ENCODE measurements at places on chromosomes 7 and 10.

- DNase-seq, result no peak
These were observed 14.1 kb downstream of the ZWINT start for GRCh38 chr10:56346845-56347415.

DNA sequence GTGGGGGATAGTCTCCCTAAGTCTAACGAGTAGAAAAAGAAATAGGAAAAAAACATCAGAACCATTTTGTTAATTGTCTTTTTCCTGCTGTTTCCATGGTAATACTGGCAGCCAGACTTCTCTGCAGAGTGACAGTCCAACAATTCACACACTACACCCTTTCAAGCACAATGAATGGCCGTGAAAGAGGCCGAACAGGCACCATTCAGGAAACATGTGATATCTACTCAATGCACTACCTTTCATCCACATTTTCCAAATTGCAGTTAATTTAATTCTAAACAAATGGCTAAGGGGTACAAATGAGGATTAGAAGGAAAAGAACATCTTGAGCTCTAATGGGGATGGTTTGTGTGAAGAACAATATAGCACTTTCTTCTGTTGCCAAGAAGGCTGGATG, 358.5 kb upstream of the ANKRD30A start:
- DNase-seq, result no peak

GRCh38 chr7:83732305-83732704, 83.4 kb upstream of the SEMA3E start:
- DNase-seq, result no peak

- no peak for DNase-seq
These were observed 25.2 kb downstream of the LIPK start for GRCh38 chr10:88731296-88731695.

- DNase-seq, result no peak
These were observed 52.4 kb upstream of the PFKP start for GRCh38 chr10:3014968-3015367.

- no peak for DNase-seq
These were observed 48.1 kb upstream of the COMTD1 start for GRCh38 chr10:75283671-75284470.

DNA sequence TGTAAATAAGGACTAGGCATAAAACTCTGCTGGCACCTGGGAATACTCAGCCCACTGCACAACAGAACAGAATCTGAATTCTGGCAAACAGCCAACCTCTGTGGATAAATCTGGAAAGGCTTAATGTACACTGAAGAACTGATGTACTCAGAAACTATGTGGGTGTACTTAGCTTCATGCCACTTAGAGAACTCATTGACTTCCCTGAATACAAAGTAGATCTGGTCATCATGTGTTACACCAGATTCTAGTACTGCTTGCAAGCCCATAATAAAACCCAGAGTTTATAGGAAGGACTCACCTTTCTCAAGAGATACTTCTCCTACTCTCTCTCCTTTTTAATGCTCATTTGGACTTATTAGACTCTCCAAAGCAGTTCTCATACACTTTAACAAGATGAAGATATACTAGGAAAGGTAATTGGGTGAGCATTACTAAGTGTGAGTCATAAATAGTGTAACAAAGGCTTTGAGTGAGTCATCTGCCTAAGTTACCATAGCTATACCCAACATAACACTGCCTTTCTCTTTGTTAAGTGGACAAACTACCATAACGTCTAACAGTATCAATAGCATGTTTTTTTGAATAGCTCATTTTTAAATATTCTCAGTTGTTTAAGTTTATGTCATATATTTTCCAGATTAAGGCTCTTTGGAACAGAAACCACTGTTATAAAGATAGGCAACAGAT, 309.1 kb downstream of the MDFIC start:
- no peak for DNase-seq

- no peak for DNase-seq
These were observed 17.3 kb upstream of the SAMD9L start for GRCh38 chr7:93165447-93165846.

- peak; percentile 65 for DNase-seq
These were observed 23.6 kb downstream of the ST8SIA6 start for GRCh38 chr10:17430647-17431355.

GRCh38 chr7:37259319-37259821, 189.3 kb downstream of the ELMO1 start:
- DNase-seq, result no peak

DNA sequence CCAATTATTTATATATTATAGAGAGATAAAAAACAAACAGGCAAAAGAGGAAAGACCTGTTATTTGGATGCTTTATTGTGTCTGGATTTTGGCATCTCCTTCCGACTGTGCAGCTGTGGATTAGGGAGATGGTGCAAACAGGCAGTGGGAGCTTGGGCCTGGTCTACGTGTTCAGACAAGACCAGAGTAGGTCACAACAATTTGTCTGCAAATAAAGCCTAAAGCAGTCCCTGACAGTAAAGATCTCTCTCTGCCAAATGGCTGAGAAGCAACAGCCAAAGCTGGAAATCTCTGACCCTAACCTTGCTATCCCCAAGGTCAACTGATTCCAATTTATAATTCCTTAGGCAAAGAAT, 82.0 kb downstream of the ABLIM1 start:
- no peak for DNase-seq

- no peak for DNase-seq
These were observed 49.2 kb downstream of the SVIL start for GRCh38 chr10:29585488-29585976.

DNA sequence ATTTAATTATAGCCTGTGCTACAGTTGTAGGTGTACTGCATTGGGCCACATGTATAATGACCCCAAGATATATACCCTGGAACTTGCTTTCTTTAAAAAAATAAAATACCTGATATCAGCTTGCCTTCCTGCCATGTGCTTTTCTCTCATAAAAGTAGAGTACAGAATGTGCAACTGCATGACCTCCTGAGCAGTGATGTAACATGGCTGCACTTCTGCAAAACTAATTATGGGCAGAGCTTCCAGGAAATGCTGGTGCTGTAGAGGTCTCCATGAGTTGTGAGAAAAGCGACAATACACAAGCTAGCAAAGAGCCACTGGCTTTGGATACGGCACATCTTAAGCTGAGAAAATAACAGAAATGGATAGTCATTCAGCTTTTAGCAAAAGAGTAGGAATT, 6.5 kb upstream of the ERLIN1 start:
- DNase-seq, result no peak

GRCh38 chr7:99447943-99448342, 9.2 kb downstream of the CPSF4 start:
- no peak for DNase-seq

- DNase-seq, result peak; percentile 82
These were observed 49.6 kb upstream of the SMNDC1 start for GRCh38 chr10:110354322-110354766.

DNA sequence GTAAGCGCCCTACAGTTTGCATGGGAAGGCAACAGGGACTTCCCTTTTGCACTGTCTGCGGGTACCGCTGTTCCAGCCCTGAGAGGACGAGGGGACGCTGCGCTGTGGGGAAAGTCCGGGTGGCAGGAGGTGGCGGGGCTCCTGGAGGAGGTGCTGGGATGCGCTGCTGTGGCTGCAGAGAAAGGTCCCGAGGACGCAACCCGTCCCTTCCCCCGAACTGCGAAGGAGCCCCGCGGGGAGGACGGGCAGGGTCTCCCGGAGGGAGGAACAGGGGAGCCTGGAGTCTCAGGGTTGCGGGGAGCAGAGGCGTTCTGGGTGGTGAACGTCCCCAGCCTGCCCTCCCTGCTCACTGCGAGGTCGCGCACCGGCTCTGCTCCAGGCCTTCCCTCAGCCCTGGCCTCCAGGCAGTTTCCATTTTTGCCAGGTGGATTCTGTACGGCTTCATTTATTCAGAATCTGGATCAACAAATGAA, 91.6 kb downstream of the CXCL12 start:
- no peak for DNase-seq

- no peak for DNase-seq
These were observed 23.5 kb downstream of the CNOT4 start for GRCh38 chr7:135486261-135486920.

DNA sequence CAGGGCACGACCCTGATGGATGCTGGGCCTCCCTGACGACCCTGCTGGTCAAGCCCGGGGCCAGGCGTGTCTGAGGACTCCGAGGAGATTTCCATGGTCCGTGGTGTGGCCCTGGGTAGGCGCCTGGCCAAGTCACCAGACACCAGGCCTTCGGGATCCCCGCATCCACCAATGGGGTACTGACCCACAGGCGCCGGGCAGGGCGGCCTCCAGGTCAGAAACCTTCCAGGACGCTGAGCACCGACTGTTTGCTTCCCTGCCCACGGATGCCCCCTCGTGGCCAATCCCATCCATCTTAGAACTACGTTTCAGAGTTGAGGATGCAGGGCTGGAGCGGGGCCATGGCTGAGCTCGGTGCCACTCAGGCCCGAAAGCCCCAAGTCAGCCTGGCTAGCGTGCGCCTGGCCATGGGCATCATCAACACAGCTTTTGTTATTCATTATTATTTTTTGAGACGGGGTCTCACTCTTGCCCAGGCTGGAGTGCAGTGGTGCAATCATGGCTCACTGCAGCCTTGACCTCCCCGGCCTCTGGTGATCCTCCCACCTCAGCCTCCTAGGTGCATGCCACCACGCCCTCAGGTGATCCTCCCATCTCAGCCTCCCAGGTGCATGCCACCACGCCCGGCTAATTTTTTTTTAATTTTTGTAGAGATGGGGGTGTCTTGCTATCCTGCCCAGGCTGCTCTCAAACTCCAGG, 7.1 kb upstream of the AMZ1 start:
- peak; percentile 60 for DNase-seq

- DNase-seq, result no peak
These were observed 21.3 kb upstream of the ARHGAP21 start for GRCh38 chr10:24744946-24745345.

Measured in stimulated activated CD4-positive, alpha-beta T cell treated with anti-CD3 and anti-CD28 coated beads, Interleukin-4, amount 100 ng/mL, for 1 hour (primary cell).